ENCODE measurements at places on chromosomes 6 and 20.
A peak's percentile ranks its signal among the peaks of the same experiment; 100 is the strongest.

DNA sequence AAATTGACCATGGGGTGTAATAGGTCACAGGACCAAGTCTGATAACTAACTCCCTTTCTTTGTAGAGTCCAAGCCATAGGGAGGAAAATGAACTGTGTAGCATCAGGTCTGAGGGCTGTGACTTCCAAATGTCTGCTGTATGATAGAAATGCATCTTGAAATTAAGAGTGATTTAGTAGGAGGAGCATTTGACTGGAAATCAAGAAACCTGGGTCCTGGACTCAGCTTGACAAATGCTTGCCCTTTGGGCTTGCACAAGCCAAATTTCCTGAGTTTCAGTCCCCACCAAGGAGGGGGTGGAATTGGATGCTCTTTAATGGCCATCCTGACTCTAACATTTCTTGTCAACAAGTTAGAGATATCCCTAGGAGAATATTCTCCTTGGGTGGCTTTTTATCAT, 187.0 kb downstream of the PDE7B start:
- no peak for DNase-seq

GRCh38 chr6:36436466-36436865, 6.2 kb downstream of the PXT1 start:
- no peak for DNase-seq

- DNase-seq = no peak
Measured at GRCh38 chr6:24549674-24550353, 55.0 kb downstream of the ALDH5A1 start.

DNA sequence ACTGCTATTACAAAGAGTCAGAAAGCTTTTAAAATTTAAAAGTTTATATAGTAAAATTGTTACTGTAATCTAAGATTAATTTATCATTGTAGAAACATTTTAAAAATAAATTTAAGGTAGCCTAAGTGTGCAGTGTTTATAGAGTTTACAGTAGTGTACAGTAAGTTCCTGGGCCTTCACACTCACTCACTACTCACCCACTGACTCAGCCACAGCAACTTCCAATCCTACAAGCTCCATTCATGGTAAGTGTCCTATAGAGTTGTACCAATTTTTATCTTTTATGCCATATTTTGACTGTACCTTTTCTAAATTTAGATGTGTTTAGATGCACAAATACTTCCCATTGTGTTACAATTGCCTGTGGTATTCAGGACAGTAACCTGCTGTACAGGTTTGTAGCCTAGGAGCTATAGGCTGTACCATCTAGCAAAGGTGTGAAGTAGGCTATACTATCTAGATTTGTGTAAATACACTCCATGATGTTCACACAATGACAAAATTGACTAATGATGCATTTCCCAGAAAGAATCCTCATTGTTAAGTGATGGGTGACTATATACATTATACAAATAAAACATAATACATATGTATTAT, 10.2 kb upstream of the TMEM170B start:
- no peak for DNase-seq

DNA sequence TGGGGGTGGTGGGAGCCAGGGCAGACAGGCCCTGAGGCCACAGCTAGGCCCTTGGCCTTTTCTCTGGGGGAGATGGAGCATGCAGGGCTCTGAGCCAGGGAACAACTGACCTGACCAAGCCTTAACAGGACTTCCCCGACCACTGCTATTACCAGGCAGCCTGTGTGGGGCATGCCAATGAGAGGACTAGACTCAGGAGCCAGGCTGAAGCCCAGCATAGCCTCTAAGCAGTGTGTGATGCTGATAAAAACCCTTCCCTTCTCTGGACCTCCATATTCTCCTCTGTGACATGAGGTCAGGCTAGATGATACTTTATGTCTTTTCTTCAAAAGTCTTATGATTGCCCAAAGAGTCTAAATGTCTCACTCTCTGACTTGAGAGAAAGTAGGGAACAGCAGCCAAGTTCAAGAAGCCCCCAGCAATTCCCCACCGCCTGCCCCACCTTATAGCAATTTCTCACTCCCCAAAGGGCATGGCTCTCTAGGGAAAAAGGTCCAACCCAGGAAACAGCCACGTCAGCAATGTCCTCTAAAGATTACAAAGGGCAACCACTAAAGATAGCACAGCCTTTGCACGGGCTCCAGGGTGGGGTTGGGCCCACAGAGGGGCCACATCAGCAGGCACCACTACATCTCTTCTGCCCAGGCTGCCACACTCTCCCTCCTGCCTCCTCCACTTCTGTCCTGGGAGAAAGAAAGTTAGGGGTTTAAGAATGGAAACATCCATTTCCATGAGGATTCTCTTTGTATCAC, 71.3 kb downstream of the TRERF1 start:
- DNase-seq = no peak

- DNase-seq = no peak
Measured at GRCh38 chr20:60261333-60261732, 303.1 kb downstream of the CDH26 start.

DNA sequence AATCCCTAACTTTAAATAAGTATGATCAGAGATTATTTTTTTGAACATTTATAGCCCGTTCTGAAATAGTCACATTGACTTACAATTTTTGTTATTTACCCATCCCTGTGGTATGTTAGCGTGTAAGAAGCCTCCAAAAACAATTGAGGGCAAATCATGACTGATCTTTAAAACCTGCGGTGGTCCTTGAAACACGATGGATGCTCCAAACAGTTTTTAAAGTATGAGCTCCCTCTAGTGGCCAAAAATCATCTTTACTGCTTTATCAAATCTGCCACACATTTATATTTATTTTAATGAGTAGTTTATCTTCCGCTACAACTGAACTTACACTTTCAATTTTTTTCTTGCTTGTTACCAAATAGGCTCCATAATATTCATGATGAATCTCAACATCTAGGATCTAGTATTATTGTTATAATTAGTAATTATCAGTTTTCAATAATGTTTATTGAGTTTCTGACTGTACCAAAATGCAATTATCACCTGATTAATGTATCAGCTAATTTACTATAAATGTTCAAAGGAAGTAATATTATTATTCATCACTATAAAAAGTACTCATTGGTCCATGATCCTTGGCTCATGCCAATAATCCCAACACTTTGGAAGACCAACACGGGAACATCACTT, 52.2 kb downstream of the MARCKS start:
- no peak for DNase-seq

DNA sequence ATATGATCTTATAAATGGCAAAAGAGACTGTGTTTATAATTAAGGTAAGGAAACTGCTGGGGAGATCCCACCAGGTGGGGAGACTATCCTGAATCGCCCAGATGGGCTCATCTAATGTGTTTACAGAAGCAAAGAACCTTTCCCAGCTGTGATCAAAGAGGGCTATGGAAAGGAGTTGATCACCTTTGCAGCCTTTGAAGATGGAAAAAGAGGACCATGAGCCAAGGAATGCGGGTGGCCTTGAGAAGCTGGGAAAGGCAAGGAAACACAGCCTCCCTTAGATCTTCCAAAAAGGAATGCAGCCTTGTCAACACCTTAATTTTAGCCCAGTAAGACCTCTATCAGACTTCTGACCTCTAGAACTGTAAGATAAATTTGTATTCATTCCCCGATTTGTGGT, 66.5 kb upstream of the ADGRG6 start:
- no peak for DNase-seq

GRCh38 chr20:10739566-10739965, 65.8 kb upstream of the JAG1 start:
- no peak for DNase-seq

DNA sequence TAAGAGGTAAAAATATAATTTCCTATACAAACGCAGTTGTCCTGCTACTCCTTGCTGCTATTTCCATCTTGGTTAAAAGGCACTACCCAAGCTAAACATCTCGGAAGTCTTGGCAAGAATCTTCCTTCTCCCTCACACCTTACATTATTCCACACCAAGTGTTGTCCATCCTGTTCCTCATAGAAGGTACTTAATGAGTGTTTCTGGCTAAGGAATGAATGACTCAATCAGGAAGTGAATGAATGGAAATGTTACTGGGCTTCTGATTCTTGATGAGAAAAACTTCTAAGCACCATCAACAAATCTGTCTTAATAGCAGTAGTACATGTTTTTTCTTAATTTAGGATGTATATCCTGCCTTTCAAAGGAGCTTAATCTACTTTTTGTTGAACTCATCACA, 40.6 kb upstream of the RSPO3 start:
- no peak for DNase-seq

DNA sequence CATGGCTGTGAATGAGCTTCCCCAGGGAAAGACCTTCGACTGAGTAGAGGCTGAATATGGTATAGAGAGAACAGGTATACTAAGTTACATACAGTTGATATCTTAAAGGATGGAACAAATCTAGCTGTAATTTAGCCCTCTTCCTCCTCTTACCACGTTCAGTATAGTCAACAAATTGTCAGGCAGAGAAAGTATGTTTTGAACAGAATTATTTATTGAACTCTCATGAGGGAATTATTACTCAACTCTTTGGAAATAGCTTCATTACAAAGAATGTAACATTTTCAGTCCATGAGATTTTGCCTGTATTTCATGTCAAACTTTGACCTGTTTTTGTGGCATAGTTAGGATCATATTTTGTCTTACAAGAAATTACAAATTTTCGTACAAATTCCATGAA, 63.0 kb downstream of the SH3BGRL2 start:
- DNase-seq = no peak

- DNase-seq = no peak
Measured at GRCh38 chr20:8148501-8148900, 16.4 kb downstream of the PLCB1 start.

GRCh38 chr20:52031563-52032303, 159.8 kb downstream of the ZFP64 start:
- no peak for DNase-seq

- DNase-seq = no peak
Measured at GRCh38 chr6:68094070-68094469, 541.0 kb upstream of the ADGRB3 start.

DNA sequence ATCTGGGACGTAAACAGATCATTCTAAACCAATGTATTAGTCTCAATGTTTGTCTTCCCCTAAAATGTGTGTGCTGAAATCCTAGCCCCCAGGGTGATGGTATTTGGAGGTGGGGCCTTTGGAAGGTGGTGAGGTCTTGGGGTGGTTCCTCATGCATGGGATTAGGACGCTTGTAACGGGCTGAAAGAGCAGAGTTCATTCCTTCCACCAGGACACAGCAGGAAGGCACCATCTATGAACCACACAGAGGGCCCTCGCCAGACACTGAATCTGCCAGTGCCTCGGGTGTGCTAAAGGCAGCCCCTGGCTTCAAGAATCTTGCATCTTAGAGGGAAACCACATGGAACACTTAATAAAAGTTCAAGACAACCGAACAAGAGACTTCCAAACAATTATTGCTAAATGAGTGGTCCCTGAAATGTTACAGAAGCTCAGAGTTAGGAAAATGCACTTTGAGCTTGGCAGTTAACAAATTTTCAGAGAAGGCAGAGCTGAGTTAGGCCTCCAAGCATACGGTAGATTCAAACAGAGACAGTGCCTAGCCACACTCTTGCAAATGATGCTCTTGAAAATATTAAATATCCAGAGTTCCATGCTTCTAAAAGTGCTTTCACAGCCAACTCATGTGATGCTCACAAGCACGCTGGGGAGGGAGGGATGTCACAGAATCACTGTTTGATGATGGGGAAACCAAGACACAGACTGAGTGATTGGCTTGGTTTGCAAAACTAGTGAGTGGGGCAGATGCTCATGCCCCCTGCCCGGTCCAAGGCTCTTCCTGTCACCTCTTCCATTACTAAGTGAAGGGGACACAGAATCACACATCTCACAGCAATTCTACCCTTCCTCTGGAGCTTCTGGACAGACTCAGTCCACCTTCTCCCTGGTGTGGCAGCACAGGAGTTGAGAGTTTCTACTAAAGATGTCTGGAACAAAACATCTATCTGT, 27.4 kb downstream of the TBC1D7 start:
- DNase-seq = no peak

DNA sequence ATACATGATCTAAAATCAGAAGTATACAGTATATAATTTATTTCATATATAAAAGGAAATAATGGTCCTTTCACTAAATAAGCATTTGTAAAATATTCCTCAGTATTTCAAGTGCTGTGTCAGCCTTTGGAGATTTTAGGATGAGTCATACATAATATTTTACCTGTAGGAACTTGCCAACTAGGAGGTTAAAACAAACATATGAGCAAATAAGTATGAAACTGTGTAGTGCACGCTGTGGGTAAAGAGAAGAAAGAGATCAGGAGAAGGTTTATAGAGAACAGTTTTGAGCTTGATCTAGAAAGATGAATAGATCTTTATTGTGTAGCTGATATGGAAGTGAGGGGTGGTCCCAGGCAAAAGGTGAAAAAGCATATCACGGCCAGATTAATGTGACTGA, 169.9 kb upstream of the RNF217 start:
- no peak for DNase-seq

GRCh38 chr6:5063617-5064016, 21.5 kb upstream of the PPP1R3G start:
- no peak for DNase-seq

GRCh38 chr6:14848019-14848418, 397.9 kb upstream of the JARID2 start:
- DNase-seq = no peak

- peak; percentile 38 for DNase-seq
Measured at GRCh38 chr20:768426-768978, at the start of gene SLC52A3. Gene SLC52A3 (minus strand): TSS chr20:768500. CDS start chr20:765774, 2,726 bp downstream.

- no peak for DNase-seq
Measured at GRCh38 chr6:5127106-5127687, 42.1 kb downstream of the PPP1R3G start.

- peak; percentile 60 for DNase-seq
Measured at GRCh38 chr20:31823360-31824124, 4.4 kb downstream of the MYLK2 start.

- DNase-seq = no peak
Measured at GRCh38 chr20:53226826-53227225, 254.7 kb downstream of the TSHZ2 start.

- DNase-seq = no peak
Measured at GRCh38 chr6:22026164-22026678, 270.6 kb downstream of the PRL start.

DNA sequence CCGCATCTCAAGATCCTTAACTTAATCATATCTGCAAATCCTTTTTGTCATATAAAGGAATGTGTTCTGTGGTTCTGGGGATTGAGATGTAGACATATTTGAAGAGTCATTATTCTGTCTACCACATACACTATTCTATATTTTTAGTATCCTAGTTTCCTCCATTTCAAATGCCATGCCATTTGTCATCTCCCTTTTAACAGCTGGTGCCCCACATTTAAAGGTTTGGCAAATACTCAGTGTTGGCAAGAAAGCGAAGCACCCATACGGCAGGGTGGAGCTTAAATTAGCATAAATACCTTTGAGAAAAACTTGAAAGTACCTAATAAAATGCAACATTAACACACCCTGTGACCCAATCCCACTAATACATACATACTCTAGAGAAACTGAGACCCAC, 31.7 kb downstream of the PAK5 start:
- no peak for DNase-seq

- DNase-seq = no peak
Measured at GRCh38 chr6:282867-283416, 9.3 kb upstream of the DUSP22 start.

DNA sequence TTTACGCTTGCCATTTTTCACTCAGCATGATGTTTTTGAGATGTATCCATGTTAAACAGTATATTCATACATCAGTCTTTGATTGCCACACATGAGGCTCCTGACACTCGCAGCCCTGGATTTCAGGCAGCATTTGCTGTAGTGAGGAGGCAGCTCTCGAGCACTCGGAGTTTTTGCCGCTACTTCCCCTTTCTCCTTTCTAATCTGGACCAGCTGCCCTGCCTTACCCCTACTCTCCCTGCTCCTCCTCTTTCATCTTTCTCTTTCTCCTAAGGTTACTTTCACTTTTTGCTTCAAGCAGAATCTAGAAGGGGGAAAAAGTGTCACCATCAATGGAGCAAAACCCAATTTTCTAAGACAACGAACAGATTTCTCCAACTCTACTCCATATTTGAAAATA, 5.9 kb upstream of the CST3 start:
- DNase-seq = no peak
